ENCODE measurements at places on chromosomes 16 and 17.

GRCh38 chr17:3643889-3644349 is 7.4 kb downstream of the CTNS start:
- DNase-seq, result no peak

- DNase-seq, result no peak
These were observed 72.2 kb upstream of the GNAO1 start for GRCh38 chr16:56119133-56119532.

- DNase-seq, result no peak
These were observed 10.7 kb upstream of the EEF2K start for GRCh38 chr16:22195445-22195694.

- DNase-seq, result peak; percentile 37
These were observed 861 bp downstream of the RAB11FIP3 start for GRCh38 chr16:426115-426905.

DNA sequence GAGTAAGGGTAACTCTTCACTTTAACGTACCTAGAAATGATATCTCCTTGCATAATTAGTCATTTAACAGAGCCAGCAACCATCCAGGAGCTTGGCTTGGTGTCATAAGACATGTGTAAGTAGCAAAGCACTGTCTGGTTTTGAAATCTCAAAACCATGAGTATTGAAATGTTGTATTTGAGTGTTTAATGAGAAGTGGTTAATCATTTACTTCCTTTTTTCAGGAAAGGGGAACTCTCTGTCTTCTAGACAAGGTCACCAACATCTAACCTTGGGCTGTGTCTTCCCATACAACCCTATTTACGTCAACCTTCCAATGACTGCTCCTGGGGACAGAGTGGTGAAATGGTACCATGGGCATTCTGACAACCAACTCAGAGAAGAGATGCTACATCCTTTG is 27.1 kb downstream of the PMP22 start:
- no peak for DNase-seq

DNA sequence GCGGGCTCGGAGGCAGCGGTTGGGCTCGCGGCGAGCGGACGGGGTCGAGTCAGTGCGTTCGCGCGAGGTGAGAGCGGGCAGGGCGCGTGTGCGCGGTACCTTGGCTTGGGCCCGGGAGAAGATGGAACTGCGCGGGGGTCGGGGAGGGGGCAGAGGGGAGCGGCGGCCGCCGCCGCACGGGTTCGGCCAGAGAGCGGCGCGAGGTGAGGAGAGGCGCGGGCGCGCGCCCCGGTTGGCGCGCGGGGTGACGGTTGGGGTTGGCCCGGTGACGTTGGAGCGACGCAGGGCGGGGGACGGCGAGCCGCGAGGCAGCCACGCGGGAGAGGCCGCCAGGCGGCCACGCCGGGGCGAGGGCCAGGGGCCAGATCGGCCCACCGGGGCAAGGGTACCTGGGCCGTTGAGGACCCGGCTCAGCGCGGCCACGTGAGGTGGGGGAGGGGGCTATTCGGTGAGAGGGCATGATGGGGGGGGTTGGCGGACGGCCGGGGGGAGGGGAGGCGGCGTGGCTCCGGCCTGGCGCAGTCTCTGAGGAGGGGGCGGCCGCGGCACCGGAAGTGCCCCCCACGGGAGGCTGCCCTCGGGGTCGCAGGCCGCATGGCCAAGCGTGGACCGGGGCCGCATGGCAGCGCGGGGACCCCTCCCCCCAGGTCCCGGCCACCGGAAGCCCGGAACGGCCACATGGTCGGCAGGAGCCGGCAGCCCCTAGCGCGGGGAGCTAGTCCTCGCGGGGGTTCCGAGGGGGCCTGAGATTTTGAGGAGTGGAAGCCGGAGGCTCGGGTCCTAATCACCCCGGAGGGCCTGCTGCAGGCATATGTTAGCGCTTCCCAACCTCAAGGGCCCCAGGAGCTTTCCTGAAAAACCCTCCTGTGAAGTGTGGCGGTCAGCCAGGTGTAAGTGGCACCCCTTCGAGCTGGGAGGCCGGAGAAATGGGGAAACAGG is 527 bp downstream of the EIF5A start:
- DNase-seq, result peak; percentile 43

DNA sequence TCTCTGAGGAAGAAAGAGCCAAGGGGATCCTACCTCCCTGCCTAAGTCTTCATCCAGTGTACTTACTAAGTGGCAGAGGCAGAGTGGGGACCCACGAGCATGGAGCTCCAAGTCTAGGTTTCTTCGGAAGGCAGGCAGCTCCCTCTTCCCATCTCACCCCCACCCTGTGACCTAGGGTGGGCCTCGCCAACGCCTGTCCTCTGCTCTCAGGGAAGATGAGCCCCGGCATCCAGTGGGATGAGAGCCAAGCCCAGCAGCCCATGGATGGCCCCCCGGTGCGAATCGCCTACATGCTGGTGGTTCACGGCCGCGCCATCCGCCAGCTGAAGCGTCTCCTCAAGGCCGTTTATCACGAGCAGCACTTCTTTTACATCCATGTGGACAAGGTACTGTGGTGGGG is 8.3 kb downstream of the XYLT2 start:
- DNase-seq, result no peak

DNA sequence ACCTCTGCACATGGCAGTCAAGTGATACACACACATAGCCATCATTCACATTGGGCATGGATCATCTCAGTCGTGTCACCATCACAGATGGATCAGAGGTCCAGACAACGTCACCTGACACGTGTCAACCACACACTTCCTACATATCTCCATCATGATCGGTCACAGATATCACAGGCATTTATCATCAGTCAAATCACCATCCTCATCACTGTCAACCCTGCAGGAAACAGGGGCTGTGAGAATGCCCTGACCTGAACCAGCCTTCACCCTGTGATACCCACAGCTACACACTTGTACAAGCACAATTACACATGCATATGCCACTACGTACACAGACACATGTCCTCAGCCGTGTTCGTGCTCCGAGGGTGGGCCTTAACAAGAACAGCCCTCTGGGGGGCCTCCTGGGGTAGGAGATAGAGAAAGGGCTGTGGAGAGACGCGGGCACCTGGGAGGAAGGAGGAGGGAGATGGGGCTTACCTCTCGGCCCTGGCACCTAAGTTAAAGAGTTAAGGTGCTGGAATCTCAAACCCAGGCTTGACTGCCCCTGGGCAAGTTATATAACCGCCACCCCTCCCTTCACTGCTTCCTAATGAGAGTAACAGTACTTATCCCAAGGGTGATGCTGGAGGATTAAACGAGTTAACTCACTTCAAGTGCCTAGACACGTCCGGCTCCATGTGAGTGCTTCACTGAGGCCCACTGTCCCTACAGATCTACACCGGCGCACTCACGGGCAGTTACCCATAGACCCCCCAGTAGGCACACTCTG is 1.1 kb downstream of the SLC12A4 start:
- no peak for DNase-seq

DNA sequence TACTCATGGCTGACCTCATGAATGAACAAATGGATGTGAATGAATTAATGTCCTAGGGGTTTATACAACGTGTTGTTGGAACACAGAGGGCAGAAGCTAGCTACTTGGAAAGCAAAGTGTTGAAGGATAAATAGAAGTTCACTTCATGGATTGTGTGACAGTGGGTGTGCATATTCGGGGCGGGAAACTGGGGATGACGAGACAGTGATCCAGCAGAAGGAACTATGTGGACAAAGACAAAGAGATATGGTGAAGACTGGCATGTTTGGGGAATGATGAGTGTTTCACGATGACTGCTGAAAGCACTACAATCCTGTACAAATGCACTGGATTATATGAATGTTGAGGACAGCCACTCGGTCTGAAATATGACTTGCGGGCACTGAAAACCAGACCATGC is 250.5 kb upstream of the C16orf82 start:
- DNase-seq, result no peak

- no peak for DNase-seq
These were observed 57.4 kb upstream of the TEKT3 start for GRCh38 chr17:15398736-15399331.

DNA sequence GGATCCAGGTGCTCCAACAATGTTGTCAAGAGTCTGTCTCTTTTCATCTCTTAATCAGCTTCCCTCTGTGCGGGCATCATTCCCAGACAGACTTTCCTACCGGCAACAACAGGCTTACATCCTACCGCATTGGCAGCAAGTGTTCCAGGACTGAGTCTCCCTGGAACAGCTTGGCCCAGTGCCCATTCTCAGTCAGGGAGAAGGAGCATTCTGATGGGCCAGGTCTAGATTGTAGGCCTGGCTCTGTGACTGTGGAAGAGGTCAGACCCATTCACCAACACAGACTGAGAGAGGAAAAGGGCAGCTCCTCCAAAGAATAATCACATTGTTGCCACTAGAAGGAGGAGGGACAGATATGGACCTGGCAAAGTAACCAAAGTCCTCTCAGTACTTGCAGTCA is 68.1 kb upstream of the TMEM132E start:
- DNase-seq, result no peak

GRCh38 chr16:16067127-16067526 is 117.7 kb downstream of the ABCC1 start:
- no peak for DNase-seq

DNA sequence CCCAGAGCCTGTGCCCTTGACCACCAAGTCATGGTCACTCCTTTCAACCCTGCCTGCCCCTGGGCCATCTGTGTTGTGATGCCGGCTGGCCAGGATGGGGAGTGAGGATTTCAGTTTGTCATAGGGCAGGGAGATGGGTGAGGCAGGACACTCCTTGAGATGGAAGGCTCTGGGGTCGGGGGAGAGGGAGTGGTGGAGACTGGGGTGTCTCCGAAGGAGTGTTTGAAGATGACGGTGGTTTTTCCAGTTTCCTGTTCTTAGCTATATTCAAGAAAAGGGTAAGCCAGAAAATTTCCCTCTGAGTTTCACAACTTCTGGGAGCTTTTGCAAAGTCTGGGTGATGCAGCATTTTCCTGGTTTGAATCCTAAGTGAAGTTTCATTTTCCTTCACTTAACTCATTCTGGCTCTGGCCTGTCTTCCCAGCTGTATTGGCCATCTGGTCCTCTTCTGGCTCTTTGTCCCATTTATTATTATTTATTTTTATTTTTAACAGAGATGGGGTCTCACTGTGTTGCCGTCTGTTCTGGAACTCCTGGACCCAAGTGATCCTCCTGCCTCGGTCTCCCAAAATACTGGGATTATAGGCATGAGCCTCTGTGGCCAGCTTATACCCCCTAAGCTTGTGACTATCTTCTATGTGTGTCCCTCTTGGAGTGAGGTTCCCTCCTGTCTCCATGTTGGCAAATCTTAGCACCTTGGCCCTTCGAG is 27.7 kb downstream of the ABCC1 start:
- DNase-seq, result no peak

Data from NCI-H146 (cell line).